ENCODE measurements at places on chromosomes 1 and 21. TPM values are rescaled to one million over a fixed set of nuclear protein-coding genes. Genes with fewer than 3 reads are reported as not detected.

DNA sequence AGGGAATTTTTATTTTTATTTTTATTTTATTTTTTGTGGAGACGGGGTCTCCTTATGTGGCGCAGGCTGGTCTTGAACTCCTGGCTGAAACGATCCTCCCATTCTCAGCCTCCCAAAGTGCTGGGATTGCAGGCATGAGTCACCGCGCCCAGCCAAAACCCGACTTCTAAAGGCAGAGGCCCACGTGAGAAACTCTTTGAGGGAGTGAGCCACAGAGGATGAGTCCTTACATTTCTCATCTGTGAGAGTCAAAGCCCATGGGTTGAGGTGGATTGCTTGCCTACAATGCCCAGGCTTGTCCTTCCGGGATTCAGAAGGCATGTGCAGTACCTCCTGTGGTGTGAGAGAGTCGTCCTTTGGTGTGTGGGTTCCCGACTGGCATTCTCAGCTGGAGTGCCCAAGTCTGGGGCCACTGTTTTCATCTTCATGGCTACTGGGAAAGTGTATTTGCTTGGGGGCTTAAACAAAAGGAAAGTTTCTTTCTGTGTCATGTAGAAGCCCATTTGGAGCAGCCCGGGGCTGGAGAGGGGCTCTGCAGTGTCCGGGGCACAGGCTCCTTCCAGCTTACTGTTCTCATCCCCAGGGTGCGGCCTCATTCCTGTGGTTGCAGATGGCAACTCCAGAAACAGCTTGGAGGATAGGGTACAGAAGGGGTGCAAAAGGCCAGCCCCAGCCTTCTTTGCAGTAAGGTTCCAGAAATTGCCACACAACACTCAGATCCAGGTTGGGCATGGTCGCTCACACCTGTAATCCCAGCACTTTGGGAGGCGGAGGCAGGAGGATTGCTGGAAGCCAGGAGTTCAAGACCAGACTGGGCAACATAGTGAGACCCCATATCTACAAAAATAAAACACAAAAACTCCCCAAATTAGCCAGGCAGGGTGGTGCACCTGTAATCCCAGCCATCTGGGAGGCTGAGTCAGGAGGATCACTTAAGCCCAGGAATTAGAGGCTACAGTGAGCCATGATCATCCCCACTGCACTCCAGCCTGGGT is 29.4 kb upstream of the CSF3R start:
- H3K4me1 ChIP-seq: no peaks in the 10 kb centered on the region
- no peaks in the 10 kb centered on the region for H3K27me3 ChIP-seq
- no peaks in the 10 kb centered on the region for H3K36me3 ChIP-seq
- H3K27ac ChIP-seq: no peak overlapping the region
- no peak for DNase-seq

DNA sequence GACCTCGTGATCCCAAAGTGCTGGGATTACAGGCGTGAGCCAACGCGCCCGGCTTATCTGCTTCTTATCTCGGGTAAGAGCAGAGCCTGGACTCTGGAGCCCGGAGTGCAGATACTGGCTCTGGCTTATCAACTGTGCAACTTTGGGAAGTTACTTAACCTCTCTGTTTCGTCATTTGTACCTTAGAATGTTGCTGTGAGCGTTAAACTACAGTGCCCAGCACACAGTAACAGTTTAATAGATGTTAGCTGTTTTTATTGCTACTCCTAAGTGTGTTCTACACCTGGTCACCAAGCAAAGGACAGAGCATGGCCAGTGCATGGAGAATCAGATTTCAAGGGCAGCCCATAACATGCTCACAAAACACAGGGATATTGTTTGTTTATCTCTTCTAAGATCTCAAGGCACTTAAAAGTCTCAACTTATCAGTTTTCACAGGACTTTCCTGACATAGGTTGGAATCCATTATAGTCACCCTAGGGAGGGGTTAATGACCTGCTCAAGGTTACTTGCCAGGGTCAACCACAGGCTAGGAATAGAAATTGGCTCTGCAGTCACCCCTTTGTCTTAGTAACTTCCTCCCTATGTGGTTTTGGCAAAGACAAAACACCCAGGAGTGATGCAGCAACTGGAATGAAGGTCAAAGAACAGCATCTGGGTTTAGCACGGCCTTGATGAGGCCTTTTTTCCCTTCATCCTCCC is 22.5 kb upstream of the SRP9 start:
- peaks cover 17% of the 10 kb centered on the region for H3K4me1 ChIP-seq
- H3K4me3 ChIP-seq: no peak overlapping the region
- no peaks in the 10 kb centered on the region for H3K27me3 ChIP-seq
- H3K27ac ChIP-seq: no peak overlapping the region
- H3K36me3 ChIP-seq: no peaks in the 10 kb centered on the region

DNA sequence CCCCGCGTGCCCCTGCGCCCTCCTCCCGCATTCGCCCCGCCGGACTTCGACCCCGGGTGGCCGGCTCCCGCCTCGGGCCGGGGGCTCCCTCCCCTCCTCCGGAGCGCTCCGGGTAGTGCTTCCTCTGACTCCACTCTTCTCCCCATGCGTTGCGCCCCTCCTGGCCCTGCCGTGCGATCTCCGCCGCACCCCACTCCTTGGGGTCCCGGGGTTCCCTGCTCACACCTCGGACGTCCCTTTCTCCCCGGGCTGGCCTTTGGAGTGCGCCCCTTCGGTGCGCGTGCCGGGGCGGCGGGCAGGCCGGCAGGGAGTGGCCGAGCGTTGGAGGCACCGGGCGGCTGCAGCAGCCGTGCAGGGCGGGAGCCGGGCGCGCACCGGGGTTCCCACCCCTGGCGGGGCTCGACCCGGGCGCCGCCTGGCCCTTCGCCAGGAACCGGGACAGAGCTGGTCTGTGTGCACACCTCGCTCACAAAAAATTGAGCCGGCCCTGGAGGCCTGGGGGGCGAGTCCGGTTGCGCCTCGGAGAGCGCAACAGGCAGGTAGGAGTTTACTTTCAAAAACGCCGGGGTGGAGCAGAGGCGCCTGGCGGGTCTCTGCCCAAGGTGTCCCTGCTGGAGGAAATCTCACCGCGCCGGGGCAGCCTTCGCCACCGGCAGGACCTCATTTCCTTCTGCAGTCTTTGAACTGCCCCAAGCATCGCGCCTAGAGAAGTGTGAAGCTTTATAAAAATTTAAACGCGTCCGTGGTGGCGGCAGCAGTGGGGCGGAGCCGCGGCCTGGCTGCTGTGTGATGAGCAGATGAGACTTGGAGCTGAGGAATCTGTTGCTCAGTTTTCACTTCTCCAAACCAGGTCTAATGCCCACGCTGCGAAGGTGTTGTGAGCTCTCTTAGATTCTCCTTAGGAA is 650 bp downstream of the VANGL1 start:
- no peak overlapping the region for H3K27ac ChIP-seq
- H3K4me1 ChIP-seq: no peaks in the 10 kb centered on the region
- H3K36me3 ChIP-seq: no peaks in the 10 kb centered on the region

DNA sequence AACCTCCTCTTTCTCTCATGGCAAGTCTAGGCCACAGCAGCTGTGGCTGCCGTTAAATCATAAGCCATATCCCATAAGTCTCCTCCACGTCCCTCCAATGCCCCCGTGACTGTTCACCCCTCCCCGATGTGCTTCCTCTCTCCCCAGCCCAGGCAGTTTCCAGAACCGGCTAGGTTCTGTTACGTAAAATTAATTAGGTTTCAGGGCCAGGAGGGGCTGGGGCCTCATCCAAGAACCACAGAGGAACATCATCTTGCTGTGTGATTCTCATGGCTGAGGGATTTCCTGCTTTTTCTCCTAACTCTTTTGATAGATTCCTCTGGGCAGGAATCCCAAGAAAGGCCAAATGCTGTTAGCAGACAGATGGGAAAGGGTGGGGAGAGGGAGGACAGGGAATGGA is 141.8 kb upstream of the AJAP1 start:
- no peak overlapping the region for H3K4me3 ChIP-seq
- DNase-seq: peak; percentile 20
- no peaks in the 10 kb centered on the region for H3K36me3 ChIP-seq

DNA sequence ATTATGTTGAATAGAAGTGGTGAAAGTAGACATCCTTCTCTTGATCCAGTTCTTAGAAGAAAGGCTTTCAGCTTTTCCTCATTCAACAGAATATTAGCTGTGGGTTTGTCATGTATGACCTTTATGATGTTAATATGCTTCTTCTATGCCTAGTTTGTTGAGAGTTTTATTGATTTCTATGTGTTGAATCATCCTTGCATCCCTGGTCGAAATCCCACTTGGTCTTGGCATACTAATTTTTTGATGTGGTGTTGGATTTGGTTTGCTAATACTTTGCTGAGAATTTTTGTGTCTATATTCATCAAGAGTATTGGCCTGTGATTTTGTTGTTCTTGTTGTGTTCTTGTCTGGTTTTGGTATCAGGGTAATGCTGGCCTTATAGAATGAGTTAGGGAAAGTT is 20.9 kb downstream of the CD55 start:
- no peaks in the 10 kb centered on the region for H3K27me3 ChIP-seq
- no peaks in the 10 kb centered on the region for H3K36me3 ChIP-seq
- no peak overlapping the region for H3K4me3 ChIP-seq
- no peak for DNase-seq

GRCh38 chr1:169460191-169460833 is 25.4 kb downstream of the SLC19A2 start:
- H3K36me3 ChIP-seq: no peaks in the 10 kb centered on the region
- DNase-seq: peak; percentile 18
- no peak overlapping the region for H3K4me3 ChIP-seq
- no peak overlapping the region for H3K27ac ChIP-seq
- H3K27me3 ChIP-seq: no peaks in the 10 kb centered on the region
- H3K4me1 ChIP-seq: peaks cover 4% of the 10 kb centered on the region

- H3K27ac ChIP-seq: no peak overlapping the region
- no peaks in the 10 kb centered on the region for H3K36me3 ChIP-seq
- peaks cover 8% of the 10 kb centered on the region for H3K4me1 ChIP-seq
These were observed 109.5 kb upstream of the NFIA start for GRCh38 chr1:60972841-60973364.

DNA sequence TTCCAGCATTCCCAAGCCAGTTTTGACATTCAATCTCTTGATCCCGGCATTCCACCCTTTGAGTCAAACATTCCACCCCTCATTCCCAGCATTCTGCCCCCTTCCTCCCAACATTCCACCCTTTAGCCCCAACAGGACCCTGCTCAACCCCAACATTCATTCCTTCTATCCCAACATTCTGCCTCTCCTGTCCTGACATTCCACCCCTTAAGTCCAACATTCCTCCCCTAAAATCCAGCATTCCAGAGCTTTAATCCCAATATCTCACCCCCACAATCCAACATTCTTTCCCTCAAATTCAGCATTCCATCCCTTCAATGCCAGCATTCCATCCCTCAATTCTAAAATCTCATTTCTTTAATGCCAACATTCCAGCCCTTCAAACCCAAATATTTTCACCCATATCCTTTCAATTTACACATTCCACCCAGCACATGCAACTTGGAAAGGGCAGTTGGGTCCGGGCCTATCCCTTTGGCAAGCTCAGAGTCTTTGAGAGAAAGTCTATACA is 22.9 kb downstream of the DDX20 start:
- no peak overlapping the region for H3K27ac ChIP-seq
- no peak for DNase-seq
- no peaks in the 10 kb centered on the region for H3K27me3 ChIP-seq

GRCh38 chr1:14508613-14509012 is 89.9 kb upstream of the KAZN start:
- no peak for DNase-seq
- no peaks in the 10 kb centered on the region for H3K36me3 ChIP-seq
- H3K4me3 ChIP-seq: no peak overlapping the region
- no peak overlapping the region for H3K27ac ChIP-seq
- no peaks in the 10 kb centered on the region for H3K4me1 ChIP-seq

DNA sequence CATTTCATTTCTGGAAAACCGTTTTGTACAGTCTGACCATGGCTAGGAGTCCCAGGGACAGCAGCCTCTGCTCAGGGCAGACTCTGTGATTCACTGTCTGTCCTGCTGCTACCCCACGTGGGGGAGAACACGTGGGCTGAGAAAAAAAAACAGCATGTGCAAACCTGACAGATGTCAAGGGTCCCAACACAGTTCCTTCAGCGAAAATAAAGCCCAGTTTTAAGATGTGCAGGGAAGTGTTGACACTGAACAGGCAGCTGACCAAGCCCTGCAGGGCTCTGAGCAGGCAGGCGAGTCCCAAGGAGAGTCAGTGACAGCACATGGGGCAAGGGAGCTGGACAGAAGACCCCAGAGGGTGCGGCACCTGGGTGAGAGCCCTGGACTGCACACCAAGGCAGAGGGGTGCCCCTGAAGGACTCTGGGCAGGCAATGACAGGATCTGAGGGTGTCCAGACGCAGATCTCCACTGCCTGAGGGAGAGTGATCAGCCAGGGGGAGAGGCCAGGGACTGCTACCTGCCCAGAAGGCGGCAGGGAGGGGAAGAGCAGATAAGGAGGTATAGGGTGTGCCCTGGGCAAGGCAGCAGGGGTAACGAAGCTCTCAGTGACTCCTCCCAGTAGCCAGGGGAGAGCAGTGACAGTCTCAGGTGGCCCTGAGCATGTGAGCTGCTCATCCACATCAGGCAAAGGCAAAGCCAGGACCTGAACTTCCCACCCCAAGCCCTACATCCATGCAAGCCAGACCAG is 5.1 kb upstream of the SPATC1L start:
- H3K4me3 ChIP-seq: no peak overlapping the region
- no peaks in the 10 kb centered on the region for H3K27me3 ChIP-seq
- H3K27ac ChIP-seq: peak overlapping the region; percentile 9
- DNase-seq: no peak

GRCh38 chr21:43015906-43016540 is 41.7 kb downstream of the PKNOX1 start:
- no peaks in the 10 kb centered on the region for H3K4me1 ChIP-seq
- no peaks in the 10 kb centered on the region for H3K36me3 ChIP-seq
- no peak overlapping the region for H3K4me3 ChIP-seq
- no peak overlapping the region for H3K27ac ChIP-seq

GRCh38 chr21:46035809-46036695 is 54.5 kb downstream of the COL6A1 start:
- no peak overlapping the region for H3K4me3 ChIP-seq
- H3K36me3 ChIP-seq: no peaks in the 10 kb centered on the region
- peaks cover 18% of the 10 kb centered on the region for H3K4me1 ChIP-seq
- no peaks in the 10 kb centered on the region for H3K27me3 ChIP-seq
- peak overlapping the region; percentile 42 for H3K27ac ChIP-seq

DNA sequence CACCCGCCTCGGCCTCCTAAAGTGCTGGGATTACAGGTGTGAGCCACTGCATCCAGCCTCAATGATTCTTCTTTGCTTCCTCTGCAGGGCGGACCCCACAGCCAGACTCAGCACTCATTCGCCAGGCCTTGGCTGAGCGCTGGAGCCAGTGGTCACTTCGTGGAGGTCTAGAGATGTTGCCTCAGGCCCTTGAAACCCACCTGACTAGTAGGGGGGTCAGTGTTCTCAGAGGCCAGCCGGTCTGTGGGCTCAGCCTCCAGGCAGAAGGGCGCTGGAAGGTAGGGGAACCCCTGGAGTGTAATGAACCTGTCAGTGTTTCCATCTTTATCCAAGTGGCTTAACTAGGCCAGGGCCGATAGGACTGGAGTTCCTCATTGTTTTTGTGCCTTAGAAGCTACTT is 2.7 kb downstream of the PPOX start:
- peaks cover 4% of the 10 kb centered on the region for H3K4me1 ChIP-seq
- no peaks in the 10 kb centered on the region for H3K36me3 ChIP-seq
- H3K27me3 ChIP-seq: no peaks in the 10 kb centered on the region
- DNase-seq: no peak

Gene KRTAP12-2
- not detected for total RNA-seq

Gene VCAM1
- total RNA-seq: 32.1 TPM

Gene HOOK1
- 9.9 TPM for total RNA-seq

Gene RPTN
- not detected for total RNA-seq

Gene HNRNPU
- 330 TPM for total RNA-seq
